ENCODE measurements at places on chromosomes 3 and 15.

DNA sequence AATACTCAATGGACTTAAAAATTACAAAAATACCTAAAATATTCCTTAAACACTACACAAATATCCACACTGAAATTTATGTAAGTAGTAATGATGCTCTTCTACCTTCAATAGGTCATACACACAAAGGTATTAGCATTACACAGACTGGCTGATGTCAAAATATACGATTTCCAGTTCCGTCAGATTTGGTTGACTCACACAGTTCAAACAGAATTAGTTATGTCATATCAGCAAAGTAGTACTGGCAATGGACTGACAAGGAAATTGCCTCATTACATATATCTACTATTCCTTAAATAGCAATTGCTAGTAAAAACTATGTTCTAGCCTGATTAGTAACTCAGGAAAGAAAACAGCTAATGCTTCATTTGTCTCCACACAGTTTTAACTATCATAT lies 70.8 kb downstream of the ADAM10 start:
- no peak for DNase-seq

GRCh38 chr3:112770032-112770626 lies 76.5 kb downstream of the CD200R1L start:
- peak; percentile 15 for DNase-seq

- DNase-seq = no peak
Measured at GRCh38 chr15:94306700-94307650, 75.6 kb downstream of the MCTP2 start.

- DNase-seq = no peak
Measured at GRCh38 chr3:111277226-111277625, 205.6 kb downstream of the NECTIN3 start.

- no peak for DNase-seq
Measured at GRCh38 chr3:149489060-149489690, 14.7 kb downstream of the TM4SF4 start.

GRCh38 chr3:171950373-171950772 lies 89.0 kb upstream of the FNDC3B start:
- no peak for DNase-seq

Measured in stimulated activated CD4-positive, alpha-beta T cell treated with anti-CD3 and anti-CD28 coated beads, Interleukin-1b, Interleukin-23, amount 100 ng/mL, for 4 hours (primary cell).